Regular cardiac myocyte (primary cell): ENCODE measurements at places on chromosomes 3 and 15. TPM values are rescaled to one million over a fixed set of nuclear protein-coding genes. Genes with fewer than 3 reads are reported as not detected.

TTLL3 gene
- 8.4 and 12.7 TPM in 2 replicates for total RNA-seq

PLSCR5 gene
- not detected in 2 replicates for total RNA-seq

PARP14 gene
- total RNA-seq = 36.0 and 64.0 TPM in 2 replicates

NRG4 gene
- total RNA-seq = 0.56 TPM in 1 of 2 replicates, not detected in the other

GOLGA8T gene
- total RNA-seq = 0.28 TPM in 1 of 2 replicates, not detected in the other

OSTN gene
- 8.7 and 10.4 TPM in 2 replicates for total RNA-seq

LTK gene
- total RNA-seq = under 0.01 and 0.19 TPM in 2 replicates

HRH1 gene
- 7.1 and 9.6 TPM in 2 replicates for total RNA-seq

GOLGA8S gene
- total RNA-seq = 0.19 TPM in 1 of 2 replicates, not detected in the other

RETNLB gene
- not detected in 2 replicates for total RNA-seq

SGO1 gene
- 0.56 and 9.8 TPM in 2 replicates for total RNA-seq

GHSR gene
- not detected in 2 replicates for total RNA-seq

DRD3 gene
- not detected in 2 replicates for total RNA-seq

KBTBD12 gene
- not detected in 2 replicates for total RNA-seq

CFAP92 gene
- total RNA-seq = under 0.01 TPM in 1 of 2 replicates, not detected in the other

RTP3 gene
- not detected in 2 replicates for total RNA-seq

MYL3 gene
- not detected in 2 replicates for total RNA-seq

GUCA1C gene
- total RNA-seq = not detected in 2 replicates

RHOV gene
- total RNA-seq = not detected in 2 replicates

MBNL1 gene
- total RNA-seq = 231 and 274 TPM in 2 replicates

CYP1A2 gene
- not detected in 2 replicates for total RNA-seq

C3orf70 gene
- total RNA-seq = 1.1 and 1.9 TPM in 2 replicates
